Stimulated activated CD8-positive, alpha-beta memory T cell treated with anti-CD3 and anti-CD28 coated beads, Interleukin-2, amount 100 ng/mL, for 48 hours (primary cell): ENCODE measurements at places on chromosomes 5 and 9.

DNA sequence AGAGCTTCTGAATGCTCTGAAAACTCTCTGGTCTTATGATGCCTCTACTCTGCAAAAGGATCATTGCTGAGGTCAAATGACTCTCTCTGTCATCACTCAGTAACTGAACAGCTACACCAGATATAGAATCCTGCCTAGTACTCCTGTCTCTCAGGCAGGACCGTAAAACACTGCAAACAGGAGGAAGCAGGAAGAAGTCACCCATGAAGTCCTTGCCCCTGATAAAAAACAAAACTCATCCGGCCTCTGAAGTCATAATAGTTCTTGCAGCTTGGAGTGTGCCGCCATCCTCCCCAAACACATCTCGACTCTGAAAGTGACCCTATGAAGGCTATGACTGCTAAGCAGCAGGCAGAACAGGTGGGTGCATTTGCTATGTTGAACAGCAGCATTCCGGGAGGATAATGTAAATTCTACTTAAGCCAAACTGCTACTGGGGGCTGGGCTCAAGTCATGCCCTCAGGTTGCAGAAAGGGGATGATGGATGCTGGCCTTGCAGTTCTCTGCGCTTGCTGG, 81.9 kb upstream of the FAM169A start:
- no peak for DNase-seq

DNA sequence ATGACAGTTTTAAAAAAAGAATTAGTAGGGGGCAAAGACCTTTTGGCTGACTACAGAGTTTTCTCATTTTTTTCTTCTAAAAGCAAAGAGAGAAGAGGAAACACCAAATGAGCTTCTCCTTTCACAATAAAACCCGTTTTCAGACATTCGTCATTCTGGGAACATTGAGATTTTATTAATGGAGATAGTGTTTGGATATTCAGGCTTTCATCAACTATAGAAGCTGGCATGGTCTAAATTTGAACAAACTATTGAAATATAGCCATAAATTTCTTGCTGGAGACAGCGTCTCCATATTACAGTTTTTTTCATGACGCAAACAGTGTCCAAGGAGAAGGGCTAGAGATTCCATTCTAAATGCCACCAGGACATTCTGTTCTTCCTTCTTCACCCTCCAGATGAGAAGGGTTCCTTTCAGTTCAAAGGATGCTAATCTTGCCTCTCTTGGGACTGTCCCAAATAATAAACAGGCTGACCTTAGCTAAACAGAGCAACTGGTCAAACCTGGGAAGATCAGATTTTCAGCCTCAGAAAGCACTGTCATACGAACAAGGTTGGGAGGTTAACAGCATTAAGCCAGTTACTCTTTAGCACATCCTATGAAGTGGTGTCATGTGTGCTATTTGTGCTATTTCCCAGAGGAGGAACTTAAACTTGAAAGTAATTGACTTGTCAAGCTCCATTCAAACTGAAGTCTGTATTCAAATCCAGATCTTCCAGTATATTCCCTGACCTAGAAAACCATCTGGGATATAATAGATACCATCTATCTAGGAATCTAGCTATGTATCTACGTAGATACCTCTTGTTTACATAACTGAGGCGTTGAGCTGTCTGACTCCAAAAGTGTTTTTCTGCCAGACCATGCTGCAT, 125.6 kb downstream of the LPAR1 start:
- no peak for DNase-seq

DNA sequence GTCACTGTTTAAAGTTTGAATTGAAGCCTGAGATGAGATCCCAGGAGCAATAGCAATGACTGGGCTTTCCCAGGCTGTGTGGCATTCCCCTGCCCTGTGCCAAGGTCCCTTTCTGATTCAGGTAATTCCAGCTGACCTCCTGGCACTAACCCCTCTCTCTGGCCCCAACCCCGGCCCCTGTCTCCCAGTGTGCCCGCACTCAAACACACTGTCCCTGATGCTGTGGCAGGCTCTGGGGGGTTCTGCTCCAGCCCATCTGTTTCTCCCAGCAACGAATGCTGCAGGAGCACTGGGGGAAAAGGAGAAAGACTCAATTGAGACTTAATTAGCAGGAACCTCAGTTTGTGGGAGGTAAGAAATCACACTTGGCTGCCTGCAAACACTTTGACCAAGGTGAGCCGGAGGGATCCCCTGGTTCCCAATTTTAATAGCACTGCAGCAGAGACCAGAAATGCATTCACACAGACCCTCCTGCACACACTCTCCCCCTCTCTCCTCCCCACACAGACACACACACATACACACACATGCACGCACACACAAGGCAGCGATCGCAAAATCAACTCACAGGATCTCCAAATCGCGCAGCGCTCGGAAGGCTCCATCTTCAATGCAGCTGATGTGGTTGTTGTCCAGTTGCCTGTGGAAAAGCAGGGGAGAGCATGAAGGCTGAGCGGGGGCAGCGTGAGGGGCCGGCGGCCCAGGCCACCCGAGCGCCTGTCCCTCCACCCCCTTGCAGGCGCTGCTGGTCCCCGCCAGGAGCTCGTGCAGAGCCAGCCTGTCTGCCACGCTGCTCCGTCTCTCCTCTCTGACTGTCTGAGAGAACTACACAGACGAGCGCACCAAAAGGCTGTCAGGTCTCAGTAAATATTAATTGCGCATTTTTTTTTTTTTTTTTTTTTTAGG, 265.1 kb upstream of the PANK3 start:
- DNase-seq, result no peak

DNA sequence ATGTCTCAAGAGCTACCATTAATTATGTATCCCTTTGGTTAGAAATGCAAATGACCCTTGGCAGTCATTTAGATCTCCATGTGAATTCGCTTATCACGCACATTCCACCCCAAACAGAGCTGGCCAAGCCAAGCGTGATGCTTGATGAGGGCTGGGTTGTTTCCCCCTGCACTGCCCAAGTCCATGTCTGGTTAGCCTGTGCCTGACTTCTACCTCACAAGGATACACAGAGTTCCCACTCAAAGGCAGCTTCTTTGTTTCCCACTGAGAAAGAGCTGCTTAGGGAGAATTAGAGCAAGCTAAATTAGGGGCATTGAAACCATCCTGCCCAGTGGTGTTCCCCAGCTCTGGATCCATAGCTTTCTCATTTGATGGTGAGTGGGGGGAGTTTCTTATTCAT, 87.2 kb downstream of the FSTL4 start:
- no peak for DNase-seq

DNA sequence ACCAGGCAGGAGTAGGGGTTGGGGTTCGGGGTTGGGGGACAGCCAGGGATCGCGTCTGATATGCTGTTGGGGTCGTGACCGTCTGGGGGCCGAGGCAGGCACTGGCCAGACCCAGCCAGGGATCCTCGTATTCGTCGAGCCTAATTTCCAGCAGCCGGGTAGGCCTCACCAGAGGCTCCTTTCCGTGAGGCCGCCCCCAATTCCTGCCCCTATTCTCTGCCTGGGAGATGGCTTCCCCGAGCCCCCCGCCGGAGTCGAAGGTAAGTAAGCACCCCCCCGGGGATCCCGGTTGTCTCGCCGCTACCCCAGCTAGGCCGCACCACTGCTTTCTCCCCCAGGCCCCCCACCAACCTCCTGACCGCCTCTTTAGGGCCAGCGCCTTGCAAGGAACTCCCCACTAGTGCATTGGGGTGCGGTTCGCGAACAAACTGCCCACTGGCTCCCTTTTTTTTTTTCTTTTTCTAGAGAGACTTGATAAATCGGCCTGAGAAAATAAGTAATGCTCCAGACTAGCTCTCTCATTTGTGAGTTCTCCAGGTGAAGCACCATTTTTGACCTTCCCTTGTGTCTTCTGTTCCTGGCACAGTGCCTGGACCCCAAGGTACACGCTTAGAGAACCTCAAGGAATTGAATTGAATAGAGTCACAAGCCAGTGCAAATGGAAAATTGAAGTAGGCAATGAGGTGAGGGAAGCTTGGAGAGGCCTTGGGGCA, 435 bp downstream of the ZNF189 start:
- DNase-seq, result no peak

- DNase-seq, result no peak
Measured at GRCh38 chr5:96821260-96821916, 13.6 kb upstream of the ERAP1 start.

GRCh38 chr5:114450437-114450836, 88.6 kb downstream of the KCNN2 start:
- DNase-seq, result no peak

GRCh38 chr5:147689426-147689825, 93.1 kb downstream of the JAKMIP2 start:
- DNase-seq, result no peak

DNA sequence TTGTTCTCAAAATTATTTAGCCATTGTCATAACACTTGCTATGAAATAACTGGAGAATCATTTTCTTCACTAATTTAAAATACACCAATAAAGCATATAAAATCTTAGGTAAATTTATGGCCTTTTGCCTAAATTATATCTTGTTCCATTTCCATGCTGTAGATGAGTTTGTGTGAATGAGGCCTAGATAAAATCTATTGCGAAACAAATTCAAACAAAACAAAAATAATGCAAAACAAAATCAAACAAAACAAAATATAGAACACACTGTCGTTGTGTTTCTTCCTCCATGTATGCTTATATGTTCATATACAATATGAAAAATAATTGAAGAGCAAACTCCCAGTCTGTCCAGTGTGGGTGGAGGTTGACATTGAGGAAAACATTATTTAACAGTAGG, 1020.7 kb downstream of the PTPRD start:
- no peak for DNase-seq

DNA sequence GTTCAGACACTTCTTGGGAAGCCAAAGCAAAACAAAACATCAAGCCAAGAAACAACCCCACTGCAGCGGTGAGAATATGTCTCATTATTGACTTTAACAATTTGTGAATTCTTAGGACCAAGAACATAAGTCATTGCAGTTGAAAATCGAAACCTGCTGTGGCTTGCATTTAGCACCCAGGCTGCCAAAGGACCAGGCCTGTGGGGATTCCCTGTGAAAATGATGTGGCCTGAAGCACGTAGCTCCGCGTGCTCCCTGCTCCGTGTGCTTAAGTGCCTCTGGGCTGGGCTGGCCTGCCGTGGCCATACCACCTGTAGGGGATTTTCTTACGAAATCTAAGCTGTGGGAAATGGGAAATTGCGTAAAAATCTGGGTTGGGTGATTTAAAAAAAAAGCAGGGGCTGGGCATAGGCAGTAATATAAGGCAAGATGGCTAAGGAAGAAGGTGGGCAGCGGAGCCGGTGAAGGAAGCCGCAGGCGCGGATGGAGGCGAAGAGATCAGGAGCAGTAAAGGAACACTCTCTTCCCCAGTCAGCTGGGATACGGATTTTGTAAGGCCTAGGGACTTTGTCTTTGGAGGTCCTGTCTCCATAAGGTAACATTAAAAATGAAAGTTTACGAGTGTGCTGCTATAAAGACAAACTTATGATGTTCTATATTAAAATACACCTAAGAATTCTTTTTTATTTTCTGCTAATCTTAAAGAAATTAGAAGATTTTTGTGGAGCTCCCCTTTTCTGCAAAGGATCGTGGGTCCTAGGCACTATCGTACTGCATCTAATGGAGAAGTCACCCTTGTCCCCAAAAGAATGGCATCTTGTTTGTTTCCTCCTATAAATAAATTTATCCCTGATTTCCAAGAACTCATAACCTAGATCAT, 189.6 kb upstream of the SEMA6A start:
- DNase-seq, result no peak

GRCh38 chr5:145796318-145796717, 38.8 kb downstream of the PRELID2 start:
- no peak for DNase-seq

DNA sequence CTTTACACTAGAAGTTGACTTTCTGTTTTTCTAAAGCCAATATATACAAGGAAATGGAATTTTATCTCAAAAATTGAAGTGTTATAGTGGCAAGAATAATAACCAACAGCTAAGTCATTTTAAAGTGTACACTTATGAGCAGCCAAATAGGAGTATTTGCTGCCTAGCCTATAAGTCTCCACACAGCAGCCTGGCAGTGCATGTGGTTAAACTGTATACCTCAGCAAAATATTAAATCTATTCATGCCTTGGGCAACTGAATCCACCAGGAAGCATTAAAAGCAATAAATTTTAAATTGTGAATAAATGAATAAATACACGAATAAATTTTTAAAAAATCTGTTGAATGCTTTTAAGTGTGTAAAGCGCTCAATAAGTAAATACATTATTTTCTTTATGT, 432.4 kb upstream of the RORB start:
- DNase-seq, result no peak

DNA sequence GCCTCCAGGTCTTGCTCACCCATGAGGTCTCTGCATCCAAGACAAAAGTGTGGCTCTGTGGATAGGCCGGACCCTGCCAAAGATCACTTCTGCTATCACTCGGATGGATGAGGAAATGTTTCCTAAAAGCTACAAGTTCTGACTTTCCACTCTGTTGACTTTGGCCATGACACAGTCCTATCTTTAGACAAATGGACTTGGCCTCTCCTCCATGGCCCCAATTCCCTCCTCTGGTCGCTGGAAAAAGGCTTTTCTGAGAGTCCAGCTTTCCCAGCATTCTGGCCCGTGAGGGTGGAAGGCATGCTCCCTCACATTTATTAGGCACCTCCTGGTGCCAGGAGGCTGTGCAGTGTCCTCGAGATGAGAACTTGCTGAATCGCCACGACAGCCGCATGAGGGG, 83.1 kb downstream of the COL27A1 start:
- no peak for DNase-seq

GRCh38 chr5:174723315-174723978, 935 bp upstream of the MSX2 start:
- DNase-seq, result no peak

DNA sequence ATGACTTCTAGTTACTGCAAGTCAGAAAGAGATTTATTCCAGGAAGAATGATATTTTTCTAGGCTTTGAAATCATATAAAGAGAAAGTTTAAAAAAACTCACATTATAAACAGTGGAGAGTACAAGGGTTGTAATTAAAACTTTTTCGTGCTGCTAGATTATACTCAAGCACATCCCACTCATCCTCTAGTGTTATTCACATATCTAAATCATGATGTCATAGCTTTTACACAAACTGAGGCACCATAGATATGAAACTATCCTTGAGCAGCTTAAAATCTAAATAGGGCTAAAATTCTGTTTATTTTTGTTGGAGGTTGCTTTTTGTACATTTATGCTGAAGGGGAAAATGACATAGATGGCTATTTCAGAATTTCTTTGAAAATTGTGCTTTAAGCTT, 30.0 kb downstream of the TENT2 start:
- no peak for DNase-seq

GRCh38 chr5:1819458-1819857, 18.3 kb downstream of the NDUFS6 start:
- no peak for DNase-seq

GRCh38 chr9:135905380-135906258, 1.7 kb downstream of the CAMSAP1 start:
- DNase-seq, result no peak

GRCh38 chr9:112308588-112308987, 24.8 kb downstream of the PTBP3 start:
- DNase-seq, result no peak

DNA sequence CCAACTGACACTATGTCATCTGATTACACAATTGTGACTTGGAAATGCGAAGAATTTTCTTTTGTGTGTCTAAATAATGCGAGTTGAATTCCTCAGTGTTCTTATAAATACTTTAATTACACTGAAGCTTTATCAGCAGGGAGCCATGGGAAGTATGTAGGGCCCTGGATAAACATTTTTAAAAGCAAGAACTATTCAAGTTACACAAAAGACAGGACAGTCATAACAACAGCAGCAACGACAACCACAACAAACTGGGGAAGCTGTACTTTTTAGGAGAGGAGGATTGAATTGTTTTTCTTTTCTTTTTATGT, 250.3 kb upstream of the ZNF608 start:
- DNase-seq, result no peak
